Cardiac septum (tissue), 1 donor: ENCODE measurements at places on chromosomes 1 and 21. TPM values are rescaled to one million over a fixed set of nuclear protein-coding genes. Genes with fewer than 3 reads are reported as not detected.

Gene ST6GALNAC3
- total RNA-seq = 4.1 TPM

Gene SPRR1A
- not detected for total RNA-seq

Gene ICOSLG
- total RNA-seq = 1.5 TPM

Gene TNNI3K
- total RNA-seq = 55.2 TPM

Gene ESRRG
- 32.3 TPM for total RNA-seq

Gene SGIP1
- 7.0 TPM for total RNA-seq

Gene KRTAP13-2
- total RNA-seq = not detected

Gene HES3
- total RNA-seq = not detected

DNA sequence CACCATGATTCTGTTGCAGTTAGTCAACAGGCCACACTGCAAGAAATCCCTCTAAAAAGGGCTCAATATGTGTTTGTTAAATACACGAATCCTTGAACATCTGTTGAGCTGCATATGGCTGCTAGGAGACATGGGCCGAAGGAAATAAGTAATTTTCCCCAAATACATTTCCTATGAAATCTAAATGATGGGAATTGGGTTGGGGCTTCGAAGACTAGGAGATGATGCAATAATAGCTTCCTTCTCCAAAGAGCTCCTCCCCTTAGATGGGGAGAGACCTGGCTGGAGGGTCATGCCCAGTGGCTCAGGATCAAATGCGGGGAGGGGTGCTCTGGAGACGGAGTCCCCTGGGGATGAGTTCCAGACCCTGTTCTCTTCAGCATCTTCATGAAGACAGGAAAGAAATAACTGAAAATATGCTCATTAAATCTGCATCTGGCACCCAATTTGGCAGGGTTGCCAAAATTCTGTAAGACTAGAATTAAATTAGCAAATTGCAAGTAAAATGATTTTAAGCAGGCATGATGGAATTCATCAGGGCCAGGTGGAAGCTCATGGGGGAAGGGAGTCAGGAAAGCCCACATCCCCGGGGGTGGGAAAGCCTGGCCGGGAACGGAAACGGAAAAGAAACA is 165.0 kb upstream of the EDN2 start:
- no peak for DNase-seq

- DNase-seq = no peak
Observed at GRCh38 chr1:208235356-208235981, 8.7 kb downstream of the PLXNA2 start.

DNA sequence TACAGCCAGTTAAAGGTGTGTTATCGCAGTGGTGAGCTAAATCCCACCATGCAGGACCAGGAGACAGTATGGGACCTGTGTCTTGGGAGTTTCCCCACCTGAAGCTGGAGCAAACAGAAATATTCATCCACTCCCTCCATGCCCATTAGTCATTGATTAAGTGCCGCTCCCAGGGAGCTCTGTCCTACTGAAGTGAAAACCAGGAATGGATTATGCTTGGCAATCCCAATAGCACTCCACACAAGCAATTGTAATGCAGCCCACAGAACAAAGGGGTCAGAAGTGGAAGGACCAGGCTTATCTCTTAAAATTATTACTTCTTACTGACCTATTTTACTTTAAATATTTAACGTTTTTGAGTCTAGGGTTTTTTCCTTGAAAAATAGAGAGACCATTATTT is 1005.4 kb downstream of the ADGRL2 start:
- no peak for DNase-seq

- no peak for DNase-seq
Observed at GRCh38 chr1:56278061-56278460, 301.3 kb downstream of the PLPP3 start.

GRCh38 chr1:46368791-46369190 is 25.3 kb upstream of the FAAH start:
- DNase-seq = no peak

DNA sequence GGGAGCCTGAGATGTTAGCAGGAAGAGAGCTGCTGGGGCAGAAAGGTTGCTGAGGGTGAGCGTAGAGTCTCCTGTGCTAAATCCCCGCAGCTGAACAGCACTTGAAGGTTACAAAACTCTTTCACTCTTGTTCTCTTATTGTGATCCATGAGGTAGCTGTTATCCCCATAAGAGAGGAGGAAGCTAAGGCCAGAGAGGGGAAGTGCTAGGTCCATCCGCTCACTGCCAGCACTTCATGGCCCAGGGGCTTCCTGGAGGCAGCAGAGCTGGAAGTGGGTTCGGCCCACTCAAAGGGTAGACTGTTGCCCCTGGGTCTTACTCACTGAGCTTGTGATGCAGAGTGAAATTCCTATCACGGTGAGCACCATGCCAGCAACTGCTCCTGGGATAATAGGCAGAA is 5.6 kb downstream of the TMEM234 start:
- DNase-seq = no peak

DNA sequence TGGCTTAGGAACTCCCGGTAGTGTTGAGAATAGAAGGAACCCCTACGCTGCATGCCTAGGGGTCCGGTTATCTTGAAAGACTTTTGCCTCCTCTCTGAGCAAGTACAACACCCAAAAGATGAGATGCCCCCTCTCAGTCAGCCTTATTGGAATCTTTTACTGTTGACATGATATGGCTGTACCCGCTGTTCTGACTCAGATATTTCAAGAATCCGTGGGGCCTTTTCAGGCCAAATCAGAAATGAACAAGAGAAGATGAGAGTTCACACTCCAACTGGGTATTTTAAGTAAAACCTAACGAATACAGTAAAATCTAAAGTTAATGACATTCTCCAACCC is 164.2 kb downstream of the PPIAL4G start:
- DNase-seq = no peak

GRCh38 chr1:201734786-201735185 is 94.2 kb upstream of the IPO9 start:
- no peak for DNase-seq

GRCh38 chr1:69835955-69836354 is 268.2 kb downstream of the LRRC7 start:
- no peak for DNase-seq

DNA sequence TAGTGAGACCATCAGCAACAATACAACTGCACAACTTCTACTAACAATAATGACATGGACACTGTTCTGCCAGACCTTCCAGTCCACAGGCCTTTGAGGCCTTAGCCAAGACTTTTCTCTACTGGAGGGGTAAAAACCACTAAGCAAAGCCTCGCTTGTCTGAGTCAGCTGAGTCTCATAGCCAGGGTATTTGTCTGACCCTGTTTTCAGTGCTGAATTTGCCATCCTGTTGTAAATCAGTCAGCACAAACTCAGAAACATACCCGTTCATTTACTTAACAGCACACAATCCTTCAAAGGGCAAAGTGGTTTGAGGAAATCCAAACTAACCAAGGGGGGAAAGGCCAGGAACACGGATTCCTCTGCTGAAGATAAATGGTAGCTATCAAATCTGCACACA is 537.8 kb downstream of the SMYD3 start:
- DNase-seq = no peak

- DNase-seq = no peak
Observed at GRCh38 chr1:71944006-71944405, 338.3 kb downstream of the NEGR1 start.

GRCh38 chr1:156953571-156953970 is 33.1 kb downstream of the LRRC71 start:
- DNase-seq = no peak

GRCh38 chr1:26694638-26695355 is 1.0 kb upstream of the ARID1A start:
- no peak for DNase-seq

GRCh38 chr1:91166106-91166712 is 144.4 kb upstream of the ZNF644 start:
- DNase-seq = no peak

GRCh38 chr1:215825056-215825455 is 258.0 kb downstream of the KCTD3 start:
- no peak for DNase-seq

DNA sequence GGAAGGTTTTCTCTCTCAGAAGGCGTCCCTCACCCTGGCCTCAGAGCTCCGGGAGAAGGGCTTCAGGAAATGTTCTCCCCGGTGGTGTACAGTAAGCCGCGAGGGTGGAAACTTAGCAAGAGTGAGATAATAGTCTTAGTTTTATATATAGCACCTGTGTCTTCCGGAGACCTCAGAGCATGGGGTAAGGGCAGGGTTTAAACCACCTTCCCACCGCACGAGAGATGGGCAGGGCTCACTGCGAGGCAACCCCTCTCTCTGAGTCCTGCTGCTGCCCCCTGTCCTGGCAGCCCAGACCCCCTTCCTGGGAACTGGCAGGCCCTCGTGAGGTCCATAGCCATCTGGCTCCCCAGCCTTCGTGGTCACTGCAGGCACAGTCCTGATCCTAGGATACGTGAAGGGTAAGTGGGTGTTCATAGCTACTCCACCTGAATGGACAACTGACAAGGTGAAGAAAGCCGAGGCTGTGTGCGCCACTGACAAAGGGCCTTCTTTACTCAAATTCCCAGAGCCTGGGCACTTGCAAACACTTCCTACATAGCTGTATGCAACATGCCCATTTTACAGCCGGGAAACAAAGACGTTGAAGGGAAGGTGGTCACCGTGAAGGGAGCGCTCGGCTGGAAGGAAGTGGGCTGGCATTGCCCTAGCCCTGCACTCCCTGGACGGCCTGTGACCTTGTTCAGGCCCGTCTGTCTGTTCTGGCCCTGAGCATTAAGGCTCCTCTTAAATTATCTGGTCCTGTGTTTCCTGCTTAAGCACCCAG is 26.9 kb downstream of the ITPKB start:
- DNase-seq = no peak

- DNase-seq = no peak
Observed at GRCh38 chr1:33317946-33318345, 3.0 kb downstream of the A3GALT2 start.

DNA sequence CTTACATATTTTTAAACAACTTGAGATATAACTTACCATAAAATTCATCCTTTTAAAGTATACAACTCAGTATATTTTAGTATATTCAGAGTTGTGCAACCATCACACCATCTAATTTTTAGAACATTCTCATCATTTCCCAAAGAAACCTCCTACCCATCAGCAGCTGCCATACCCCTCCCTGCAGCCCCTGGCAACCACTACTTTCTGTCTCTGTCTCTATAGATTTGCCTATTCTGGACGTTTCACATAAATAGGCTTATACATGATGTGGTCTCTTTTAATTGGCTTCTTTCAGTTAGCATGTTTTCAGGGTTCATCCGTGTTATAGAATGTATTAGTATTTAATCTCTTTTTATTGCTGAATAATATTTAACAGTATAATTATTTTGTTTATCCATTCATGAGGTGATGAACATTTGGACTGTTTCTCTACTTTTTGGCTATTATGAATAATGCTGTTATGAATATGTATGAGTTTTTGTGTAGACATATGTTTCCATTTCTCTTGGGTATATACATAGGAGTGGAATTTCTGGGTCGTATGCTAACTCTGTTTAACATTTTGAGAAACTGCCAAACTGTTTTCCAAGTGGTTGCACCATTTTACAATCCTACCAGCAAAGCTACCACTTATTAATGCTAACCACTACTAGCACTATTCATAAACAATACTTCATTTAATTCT is 29.5 kb downstream of the WDR26 start:
- no peak for DNase-seq

DNA sequence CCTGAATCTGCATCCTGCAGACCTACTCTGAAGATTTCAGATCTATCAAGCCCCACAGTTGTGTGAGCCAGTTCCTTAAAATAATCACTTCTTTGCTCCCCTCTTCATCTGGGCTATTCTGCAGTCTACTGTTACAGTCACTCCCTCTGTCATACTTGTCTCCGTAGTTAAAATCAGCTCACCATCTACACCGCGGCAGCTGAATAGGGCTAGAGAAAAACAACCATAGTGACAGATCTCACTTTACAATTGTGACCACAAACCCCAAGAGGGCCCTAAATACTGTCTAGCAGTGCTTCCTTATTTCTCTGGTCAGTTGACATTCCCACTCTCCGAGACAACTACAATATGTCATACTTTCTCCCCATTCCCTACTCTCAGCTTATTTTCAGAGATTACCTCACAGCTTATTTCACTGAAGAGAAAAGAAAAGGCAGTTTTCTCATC is 12.9 kb downstream of the DESI2 start:
- DNase-seq = no peak

DNA sequence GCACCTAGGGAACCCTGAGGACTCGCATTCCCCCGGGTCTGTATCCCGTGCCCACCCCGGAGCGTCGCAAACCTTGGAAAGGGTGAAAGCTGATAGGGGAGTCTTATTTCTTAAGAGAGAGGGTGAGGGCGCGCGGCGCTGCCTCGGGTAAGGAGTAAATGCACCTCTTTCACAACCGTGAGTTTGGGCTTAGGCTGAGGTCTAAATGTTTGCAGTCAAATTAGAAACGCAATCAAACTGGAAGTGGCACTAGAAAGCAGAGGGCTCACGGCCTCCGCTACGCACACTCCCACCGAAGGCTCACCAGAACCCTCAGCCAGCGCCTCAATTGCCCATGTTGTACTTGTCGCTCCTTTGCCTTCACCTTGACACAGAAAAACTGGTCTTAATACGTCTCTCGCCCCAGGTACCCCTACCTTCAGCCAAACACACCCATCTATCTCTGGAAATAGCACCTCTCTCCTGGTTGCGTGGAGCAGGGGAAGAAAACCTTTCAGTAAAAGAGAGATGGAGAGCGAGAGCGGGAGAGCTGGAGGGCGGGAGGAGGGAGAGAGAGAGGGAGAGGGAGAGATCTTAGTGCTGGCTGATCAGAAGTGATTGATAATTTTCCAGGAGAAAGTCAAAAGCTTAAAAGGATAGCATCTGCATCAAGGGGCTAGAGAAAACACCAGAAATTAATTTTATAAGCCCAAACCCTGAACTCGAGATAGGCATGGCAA is 1.7 kb upstream of the HLX start:
- no peak for DNase-seq

DNA sequence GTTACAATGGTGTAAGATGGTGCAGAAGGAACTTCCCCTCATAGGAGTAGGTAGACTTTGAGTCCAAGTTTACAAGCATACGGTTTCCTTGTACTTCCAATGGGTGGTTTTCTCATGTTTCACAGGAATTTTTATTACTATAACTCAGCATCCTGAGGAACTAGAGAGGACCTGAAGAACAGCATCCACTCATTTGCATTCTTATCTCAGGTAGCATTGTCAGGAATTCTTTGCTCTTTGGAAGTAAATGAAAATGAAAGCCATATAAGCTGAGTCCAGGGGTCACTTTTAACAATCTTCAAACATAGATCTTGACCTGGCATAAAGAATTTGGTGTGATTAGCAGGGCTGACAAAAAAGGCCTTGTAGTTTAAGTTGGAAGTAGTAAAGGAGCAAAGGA is 34.4 kb downstream of the CLCA4 start:
- DNase-seq = no peak

- DNase-seq = no peak
Observed at GRCh38 chr1:168763031-168763430, 34.0 kb upstream of the DPT start.
